ENCODE measurements at places on chromosomes 7 and 10. TPM values are rescaled to one million over a fixed set of nuclear protein-coding genes. Genes with fewer than 3 reads are reported as not detected.

The GIMAP5 gene
- total RNA-seq: 3.7 TPM

The TMEM178B gene
- not detected for total RNA-seq

The CYTH3 gene
- 3.8 TPM for total RNA-seq

The PARD3 gene
- 19.1 TPM for total RNA-seq

The INMT gene
- 21.5 TPM for total RNA-seq

The TFEC gene
- 0.81 TPM for total RNA-seq

Data from left lobe of liver (tissue), 2 donors.